ENCODE measurements at places on chromosomes 4 and X. TPM values are rescaled to one million over a fixed set of nuclear protein-coding genes. Genes with fewer than 3 reads are reported as not detected.

- no peak for DNase-seq
These were observed 295 bp upstream of the TLR10 start for GRCh38 chr4:38783109-38783460.

DNA sequence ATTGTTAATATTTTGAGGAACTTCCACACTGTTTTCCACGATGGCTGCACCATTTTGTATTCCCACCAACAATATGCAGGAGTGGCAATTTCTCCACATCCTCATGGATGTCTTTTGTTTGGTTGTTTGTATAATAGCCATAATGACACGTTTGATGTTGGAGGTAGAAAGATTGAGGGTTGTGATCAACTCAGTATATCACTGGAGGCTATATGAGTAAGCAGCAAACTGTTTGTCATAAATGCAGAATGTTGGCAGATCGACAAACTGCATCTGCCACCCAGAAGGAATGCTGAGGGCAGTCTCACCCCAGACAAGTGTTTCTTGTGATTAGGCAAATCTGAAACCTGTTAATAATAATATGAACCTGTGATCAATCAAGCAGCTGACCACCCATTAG lies 243.9 kb upstream of the WDFY3 start:
- DNase-seq, result no peak

Gene MCF2
- polyA plus RNA-seq, result 0.75 TPM

Gene MGST2
- polyA plus RNA-seq, result 61.1 TPM

Gene DDX53
- polyA plus RNA-seq, result not detected

All from right renal pelvis (tissue), 4 donors.